ENCODE measurements at places on chromosomes 13 and 19. TPM values are rescaled to one million over a fixed set of nuclear protein-coding genes. Genes with fewer than 3 reads are reported as not detected.

DNA sequence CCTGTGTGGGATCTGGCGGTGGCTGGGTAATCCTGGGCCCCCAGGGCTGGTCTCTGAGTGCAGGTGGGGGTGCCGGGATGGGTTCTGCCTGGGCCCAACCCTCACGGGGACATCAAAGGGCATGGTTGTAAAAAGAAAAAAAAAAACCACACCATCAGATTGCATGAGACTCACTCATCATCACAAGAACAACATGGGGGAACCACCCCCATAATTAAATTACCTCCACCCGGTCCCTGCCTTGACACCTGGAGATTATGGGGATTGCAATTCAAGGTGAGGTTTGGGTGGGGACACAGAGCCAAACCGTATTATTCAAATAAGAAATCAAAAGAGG is 14.3 kb downstream of the C1QTNF9 start:
- no peak overlapping the region for H3K27ac ChIP-seq
- H3K4me3 ChIP-seq, result no peak overlapping the region
- H3K27me3 ChIP-seq, result no peaks in the 10 kb centered on the region
- no peaks in the 10 kb centered on the region for H3K36me3 ChIP-seq
- H3K4me1 ChIP-seq, result no peaks in the 10 kb centered on the region

DNA sequence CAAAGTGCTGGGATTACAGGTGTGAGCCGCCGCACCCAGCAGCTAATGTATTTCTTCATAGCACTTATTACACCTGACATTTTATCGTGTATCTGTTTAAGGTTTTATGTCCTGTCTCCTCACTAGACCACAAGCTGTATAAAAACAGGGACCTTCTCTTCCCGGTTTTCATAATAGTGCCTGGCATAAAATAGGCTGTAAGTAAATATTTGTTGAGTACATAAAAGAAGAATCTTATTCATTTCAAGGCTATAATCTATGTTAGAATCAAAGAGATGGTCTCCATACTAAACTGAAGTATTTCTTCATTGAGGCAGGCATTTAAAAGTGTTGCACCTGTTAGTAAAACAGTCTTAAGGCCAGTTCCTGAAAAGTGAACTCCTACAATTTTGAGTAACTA is 194.0 kb downstream of the SHISA2 start:
- H3K27me3 ChIP-seq, result no peaks in the 10 kb centered on the region
- DNase-seq, result no peak
- H3K27ac ChIP-seq, result no peak overlapping the region
- no peak overlapping the region for H3K4me3 ChIP-seq
- H3K4me1 ChIP-seq, result no peaks in the 10 kb centered on the region

DNA sequence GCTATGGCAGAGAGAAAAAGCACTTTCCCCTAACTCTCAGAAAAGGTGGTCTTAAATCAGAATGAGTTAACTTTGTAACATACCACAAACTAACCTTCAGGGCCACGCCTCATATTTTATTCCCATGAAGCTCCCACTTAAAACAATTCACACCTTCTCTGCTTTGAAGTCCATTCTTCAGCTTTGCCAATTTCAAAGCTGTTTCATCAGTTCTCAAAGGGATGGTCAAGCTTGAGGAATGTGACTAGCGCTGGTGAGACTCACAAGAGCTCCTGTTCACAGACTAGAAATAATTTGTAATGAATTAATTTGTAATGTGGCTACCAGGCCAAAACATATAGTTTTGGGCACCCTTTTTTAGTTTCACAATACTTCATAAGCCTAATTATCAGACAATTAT is 68.2 kb downstream of the STK24 start:
- no peak overlapping the region for H3K4me3 ChIP-seq
- H3K4me1 ChIP-seq, result peaks cover 48% of the 10 kb centered on the region
- DNase-seq, result no peak
- H3K27ac ChIP-seq, result peak overlapping the region; percentile 54

DNA sequence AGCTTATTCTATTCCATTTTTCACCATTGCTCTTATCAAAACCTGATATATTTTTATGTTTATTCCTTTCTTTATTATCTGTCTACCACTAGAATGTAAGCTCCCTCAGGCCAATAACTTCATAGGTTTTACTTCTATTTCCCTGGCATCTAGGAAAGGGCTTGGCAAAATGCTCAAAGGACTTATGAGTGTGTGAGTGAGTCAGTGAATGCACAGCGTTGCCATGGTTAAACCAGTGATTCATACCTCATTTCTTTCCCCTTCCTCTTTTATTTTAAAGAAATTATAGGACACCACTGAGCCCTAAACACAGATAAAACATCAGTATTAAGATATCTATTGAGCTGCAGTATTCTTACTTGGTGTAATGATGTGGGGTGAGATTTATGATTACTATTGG is 162.1 kb downstream of the GPC6 start:
- no peak overlapping the region for H3K4me3 ChIP-seq
- H3K27me3 ChIP-seq, result no peaks in the 10 kb centered on the region
- H3K4me1 ChIP-seq, result no peaks in the 10 kb centered on the region

Gene GPC6
- 1.6 TPM for total RNA-seq

Gene KIR2DL4
- total RNA-seq, result not detected
